ENCODE measurements at places on chromosomes 7 and 10.

GRCh38 chr10:70500812-70501301 is 22.3 kb downstream of the PALD1 start:
- DNase-seq = no peak

- no peak for DNase-seq
These were observed 24.7 kb upstream of the SEM1 start for GRCh38 chr7:96734343-96734742.

DNA sequence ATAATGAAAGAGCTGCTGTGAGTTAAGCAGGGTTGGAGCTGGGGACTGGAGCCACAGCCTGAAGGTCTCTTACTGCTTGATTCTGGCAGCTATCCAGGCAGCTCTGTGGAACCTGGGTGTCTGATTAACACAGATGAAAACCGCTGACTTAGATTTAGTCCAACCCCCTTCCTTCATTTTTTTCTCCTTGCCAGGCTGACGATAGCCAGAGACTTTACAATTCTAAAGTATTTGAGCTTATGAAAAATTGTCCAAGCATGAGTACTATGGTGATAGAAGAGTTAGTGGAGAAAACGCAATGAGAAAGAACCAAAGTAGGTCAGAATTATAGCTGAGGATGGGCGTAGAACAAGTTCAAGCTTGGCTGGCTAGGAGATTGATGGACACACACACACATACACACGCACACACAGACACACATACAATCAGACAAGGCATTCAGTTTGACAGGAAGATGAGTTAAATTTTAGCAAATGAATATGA is 13.5 kb upstream of the GPR85 start:
- DNase-seq = no peak

DNA sequence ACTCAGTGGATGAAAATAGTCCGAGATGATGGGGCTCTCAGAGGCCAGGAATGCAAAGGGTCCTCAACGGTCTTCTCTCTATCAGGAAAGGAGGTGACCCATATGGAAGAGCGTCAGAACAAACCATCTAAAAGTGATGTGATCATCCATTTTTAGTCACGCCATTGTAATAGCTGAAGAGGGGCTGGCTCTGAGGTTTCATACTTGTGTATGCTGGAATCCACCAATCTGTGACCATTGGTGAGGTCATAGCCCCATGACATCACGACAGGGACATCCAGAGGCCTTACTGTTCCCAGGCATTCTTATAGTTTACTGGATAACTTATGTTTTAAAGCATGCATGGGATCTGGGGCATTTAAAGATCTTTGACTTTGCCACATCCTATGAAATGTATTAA is 83.6 kb downstream of the C10orf90 start:
- no peak for DNase-seq

- DNase-seq = no peak
These were observed 962.7 kb downstream of the LRMDA start for GRCh38 chr10:76393875-76394706.

DNA sequence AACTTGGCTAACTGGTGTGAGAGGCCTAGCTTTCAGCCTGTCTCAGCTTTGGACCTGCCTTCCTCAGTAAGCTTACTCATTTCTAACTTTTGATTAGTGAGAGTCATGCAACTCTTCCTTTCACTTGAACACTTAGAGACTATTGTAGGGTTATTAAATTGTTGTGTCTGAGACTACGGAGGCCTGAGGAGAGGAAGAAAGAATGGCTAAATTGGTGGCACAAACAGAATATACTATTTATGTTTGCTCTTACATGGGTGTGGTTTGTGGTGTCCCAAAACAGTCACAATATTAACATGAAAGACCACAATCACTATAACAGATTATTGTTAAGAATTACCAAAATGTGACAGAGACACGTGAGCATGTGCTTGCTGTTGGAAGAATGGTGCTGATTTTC is 82.1 kb downstream of the TRIM24 start:
- DNase-seq = no peak

- no peak for DNase-seq
These were observed 15.6 kb upstream of the DGKI start for GRCh38 chr7:137862358-137862757.

DNA sequence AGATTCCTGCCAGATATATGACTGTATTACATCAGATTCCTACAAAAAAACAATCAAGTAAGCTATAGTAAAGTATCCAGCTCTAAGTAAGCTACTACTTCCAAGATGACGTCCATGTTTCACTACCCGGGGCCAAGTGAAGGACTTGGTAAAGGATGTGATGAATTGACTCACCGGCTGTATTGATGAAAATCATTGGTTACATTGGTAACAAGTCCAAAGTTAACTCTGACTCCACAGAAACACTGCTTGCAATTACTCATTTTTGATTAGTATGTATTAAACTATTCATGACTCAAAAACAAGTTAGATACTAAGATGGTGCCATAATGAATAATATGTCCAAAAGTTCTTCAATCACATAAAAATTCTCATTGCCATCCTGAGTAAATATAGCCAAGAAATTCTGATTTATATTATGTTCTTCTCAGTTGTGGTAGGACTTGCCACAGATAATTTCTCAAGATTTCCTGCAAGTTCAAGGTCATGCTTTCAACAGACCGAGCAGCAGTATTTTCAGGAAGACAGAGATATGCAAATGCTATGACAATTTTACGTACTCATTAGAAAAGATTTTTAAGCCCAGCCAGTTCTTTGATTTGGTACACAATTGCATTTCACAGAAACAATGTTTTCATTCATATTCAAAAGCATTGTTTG is 12.6 kb upstream of the DNAJC1 start:
- DNase-seq = no peak

DNA sequence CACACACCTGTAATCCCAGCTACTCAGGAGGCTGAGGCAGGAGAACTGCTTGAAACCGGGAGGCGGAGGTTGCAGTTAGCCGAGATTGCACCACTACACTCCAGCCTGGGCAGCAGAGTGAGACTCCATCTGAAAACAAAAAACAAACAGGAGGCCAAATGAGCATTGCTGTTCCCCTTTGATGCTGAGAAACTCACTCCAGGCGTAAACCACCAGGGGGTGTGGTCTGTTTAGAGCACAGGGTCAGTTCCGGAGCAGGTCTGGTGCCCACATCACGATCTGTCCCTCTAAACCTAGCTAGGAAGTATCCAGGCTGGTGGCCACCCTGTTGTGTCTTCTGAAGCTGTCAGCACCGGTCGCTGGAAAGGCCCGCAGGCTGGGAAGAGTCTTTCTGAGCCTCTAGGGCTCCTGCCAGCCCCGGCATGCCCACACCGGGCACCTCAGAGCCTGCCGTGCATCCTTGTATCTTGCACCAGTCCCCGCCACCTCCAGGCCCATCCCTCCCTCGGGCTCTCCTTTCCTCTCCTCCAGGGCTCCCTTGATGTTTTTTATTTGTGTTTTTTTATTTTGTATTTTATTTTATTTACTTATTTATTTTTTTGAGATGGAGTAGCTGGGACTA is 66.3 kb upstream of the SH2B2 start:
- no peak for DNase-seq

GRCh38 chr7:134200970-134201369 is 73.8 kb downstream of the LRGUK start:
- DNase-seq = no peak

- no peak for DNase-seq
These were observed 286.4 kb downstream of the AHR start for GRCh38 chr7:17584822-17585221.

DNA sequence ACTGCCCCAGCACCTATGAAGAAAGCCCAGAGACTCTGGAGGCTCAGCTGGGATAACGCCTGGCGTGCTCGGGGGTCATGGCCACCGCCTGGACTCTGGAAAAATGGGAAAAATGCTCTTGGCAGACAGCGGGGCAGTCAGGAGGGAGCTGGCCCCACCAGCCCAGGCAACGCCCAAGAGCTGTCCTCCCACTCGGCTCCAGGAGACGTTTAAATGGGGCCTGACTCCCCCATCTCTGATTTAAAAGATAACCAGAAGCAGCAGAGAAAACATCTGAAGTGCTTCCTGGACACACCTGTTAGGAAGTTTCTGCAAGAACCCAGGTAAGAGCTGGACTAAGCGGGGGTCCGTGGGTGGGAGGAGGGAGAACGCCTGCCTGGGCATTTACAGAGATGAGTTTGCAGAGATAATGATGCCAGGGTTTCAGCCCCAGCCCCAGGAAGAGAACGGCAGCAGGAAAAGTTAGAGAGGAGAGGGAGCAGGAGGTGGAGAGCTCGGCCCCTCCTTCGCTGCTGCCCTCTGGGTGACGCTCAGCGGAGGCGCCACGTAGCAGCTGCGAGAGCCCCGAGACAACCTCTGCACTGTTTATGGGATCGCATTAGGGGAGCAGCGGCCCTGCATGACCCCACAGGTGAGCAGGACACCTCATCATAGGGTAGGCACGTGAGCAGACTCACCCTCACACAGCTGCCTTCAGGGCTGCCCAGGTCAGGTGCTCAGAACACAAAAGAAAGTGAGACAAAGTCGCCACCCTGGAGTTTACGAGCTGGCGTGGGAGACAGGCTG is 83.5 kb upstream of the INSIG1 start:
- DNase-seq = no peak

DNA sequence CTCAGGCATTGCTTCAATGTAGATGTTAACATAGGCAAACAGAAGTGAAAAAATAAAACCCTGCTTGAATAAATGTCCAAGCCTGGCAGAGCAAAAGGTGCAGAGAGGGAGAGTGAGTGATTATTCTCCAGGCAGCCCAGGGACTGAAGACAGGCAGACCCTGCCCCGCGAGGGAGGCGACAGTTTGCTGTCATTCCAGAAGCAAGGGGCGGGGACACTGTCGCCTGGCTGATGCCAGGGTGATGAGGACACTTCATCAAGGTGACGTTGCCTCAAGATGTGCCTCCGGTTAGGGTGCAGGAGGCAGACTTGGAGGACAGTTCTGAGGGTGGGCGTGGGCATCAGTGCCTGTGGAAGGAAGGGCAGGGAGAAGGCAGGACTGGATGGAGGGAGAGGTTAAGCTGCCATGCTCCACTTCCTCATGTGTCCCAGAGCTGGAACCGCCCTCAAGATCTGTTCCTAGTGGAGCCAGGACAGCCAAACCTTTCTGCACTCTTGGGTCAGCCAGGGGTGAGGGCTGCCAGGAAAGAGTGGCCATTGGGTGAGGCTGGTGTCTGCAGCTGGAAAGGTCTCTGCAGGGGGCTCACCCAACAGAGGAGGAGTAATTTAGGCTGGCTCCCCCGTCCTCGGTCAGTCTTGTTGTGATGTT is 560.5 kb upstream of the MKI67 start:
- DNase-seq = no peak

DNA sequence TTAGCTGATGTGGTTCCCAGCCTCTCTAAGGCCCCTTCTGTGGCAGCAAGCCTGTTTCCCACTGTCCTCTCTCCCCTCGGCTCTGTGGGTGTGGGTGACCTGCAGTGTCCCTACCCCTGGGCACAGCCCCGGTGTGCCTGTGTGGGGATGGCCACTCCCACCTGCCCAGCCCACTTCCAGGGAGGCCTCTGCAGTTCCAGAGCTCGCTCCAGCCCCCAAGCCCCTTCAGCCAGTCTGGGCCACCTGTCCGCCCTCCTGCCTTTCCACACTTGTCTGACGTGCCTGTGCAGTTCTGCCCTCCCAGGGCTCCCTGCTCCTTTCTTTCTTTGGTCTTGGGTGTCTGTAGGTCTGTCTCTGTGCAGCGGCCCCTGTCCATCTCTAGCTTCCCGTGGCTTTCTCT is 127.0 kb upstream of the PPIF start:
- DNase-seq = no peak

- no peak for DNase-seq
These were observed 5.7 kb downstream of the GATA3 start for GRCh38 chr10:8060010-8060703.

DNA sequence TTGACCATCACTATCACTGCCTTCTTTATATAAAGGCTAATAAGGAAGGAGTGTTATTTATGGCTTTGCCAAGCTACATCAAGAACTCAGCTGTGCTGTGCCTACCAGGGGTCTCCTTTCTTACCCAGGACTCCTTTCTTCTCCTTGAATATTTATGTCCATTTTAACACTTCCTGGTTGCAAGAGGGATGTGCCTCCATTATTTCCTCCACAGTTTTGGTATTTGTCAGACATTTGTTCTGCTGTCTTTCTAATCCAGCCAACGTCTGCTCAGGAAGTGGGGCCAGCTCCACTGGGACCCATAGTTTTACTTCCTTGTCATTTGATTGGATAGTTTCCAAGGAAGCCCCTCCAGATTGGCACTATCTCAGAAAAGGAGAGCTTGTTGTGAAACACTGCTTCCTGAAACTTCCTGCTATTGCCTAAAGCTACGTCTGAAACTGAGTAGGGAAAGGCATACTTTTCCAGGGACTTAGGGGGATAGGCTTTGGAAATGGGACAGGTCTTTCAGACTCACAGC is 6.6 kb upstream of the STRIP2 start:
- DNase-seq = no peak

- DNase-seq = no peak
These were observed 107.4 kb upstream of the GLCCI1 start for GRCh38 chr7:7861211-7861633.

DNA sequence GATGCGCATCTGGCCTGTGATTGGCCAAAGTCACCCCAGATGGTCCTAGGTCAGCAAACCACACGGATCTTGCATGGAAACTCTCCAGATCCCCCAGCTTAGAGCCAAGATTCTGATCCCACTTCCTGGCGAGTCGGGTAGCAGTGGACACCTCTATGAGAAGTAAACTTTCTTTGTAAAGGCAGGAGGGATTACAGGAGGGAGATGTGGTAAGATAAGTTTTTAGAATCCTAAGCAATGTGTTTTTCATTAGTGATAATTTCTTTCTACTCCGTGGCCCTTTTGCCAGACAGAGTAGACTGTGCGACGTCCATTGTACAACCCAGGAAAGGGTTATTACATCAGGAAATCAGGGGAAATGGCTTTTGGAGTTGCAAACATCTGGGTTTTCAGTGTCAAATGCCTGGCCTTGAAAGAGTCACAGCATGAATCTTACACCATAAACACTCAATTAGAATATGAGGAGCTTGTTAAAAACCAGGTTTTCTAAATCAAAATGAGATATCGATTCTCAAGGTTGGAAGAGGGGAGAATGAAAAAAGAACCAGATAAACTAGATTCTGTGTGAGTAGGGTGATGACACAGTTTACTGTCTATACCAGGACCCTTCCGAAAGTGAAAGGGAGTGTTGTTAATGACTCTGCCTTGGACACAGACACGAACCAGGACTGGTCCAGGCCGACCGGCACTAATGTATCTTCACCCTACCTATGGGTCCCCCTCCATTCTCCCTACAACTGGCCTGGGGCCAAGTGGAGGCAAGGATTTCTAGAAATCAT is 61.9 kb upstream of the WAC start:
- DNase-seq = no peak

Data from suppressor macrophage treated with lipopolysaccharide for 4 hours (primary cell).